NCI-H510A treated with DMSO at 0.1 percent for 48 hours (cell line): ENCODE measurements at places on chromosomes 4 and X.

- no peak for DNase-seq
These were observed 1310.3 kb downstream of the RPA4 start for GRCh38 chrX:98194036-98194435.

DNA sequence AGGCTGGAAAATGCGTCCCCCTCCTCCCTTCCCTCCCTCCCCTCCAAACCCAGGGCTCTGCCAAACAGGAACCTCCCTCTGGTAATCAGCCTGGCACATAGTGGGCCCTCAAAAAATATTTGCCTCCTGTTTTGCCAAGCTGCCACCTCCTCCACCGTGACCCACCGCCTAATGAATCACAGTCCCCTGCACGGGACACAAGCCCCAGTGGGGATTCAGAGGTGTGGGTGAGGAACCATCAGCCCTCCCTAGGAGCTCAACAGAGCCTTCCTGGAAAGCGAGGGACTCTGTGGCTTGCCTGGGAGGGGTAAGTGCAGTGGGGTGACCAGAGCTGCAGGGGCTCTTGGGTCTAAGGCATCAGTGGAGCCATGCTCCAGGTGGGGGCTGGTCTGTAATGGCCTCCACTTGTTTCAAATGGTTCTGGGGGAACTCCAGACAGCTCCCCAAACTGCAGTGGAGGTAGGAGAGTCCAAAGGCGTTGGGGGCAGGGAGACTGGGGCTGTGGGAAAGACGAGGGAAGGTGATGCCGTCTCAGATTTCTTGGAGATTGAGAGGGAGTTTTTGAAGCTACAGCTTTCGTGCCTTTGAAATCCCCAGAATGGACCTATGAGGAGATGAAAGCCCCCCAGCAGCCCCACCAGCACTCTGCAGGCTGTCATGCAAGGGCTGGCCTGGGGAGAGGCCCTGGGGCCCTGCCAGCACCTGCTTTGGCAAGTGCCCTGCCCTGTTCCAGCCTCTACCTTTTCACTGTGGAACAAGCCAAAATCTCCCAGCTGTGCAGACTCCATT, 1.0 kb upstream of the PPP2R2C start:
- DNase-seq = no peak

- no peak for DNase-seq
These were observed 16.9 kb upstream of the TMEM165 start for GRCh38 chr4:55378617-55379467.

DNA sequence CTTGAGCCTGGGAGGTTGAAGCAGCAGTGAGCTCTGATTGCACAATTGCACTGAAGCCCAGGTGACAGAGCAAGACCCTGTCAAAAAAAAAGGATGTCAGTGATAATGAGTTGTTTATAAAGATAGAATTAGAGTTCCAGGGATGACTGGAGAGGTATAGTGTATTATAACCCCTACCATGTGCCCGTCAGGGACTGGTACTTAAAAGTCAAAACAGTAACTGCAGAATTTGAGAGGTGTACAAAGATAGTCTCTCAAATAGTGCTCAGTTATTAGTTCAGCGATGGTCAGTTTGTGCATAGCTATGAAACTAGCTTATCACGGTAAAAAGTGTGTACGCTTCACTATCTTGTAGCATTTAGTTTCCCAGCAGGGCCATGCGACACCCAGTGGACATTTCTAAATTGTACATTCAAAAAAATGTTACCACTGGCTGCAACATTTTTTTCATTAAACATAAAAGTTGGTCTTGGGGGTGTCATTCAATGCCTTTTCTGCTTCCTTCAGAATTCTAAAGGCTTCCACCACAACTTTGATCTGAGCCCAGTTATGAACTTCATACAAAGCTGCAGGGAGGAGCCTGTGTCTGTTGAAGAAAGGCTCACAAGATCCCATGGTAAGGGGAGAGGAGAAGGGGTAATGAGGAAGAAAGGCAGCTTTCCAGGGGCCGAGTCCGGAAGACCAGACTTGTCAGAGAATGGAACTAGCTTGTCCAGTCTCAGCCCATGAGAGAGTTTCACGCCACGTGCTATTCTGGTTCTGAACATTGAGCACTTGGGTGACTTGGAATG, 9.2 kb upstream of the GYG2 start:
- DNase-seq = no peak

DNA sequence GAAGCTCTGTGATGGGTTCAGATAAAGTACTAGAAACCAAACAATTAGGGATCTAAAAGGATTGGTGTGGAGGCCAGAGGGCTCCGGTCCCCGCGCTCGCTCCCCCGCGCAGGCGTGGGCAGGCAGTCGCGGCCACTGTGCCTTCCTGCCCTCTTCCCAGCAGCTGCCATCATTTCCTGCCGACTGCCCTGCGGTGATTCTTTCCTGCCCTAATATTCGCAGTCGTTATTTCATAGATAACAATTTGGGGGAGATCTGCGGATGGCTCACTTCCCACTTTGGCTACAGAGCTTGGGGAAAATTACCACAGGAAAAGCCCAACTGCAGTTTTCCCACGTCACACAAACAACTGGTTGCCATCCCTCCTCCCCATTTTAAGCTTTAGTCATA, 2.2 kb downstream of the GRIA2 start:
- no peak for DNase-seq

DNA sequence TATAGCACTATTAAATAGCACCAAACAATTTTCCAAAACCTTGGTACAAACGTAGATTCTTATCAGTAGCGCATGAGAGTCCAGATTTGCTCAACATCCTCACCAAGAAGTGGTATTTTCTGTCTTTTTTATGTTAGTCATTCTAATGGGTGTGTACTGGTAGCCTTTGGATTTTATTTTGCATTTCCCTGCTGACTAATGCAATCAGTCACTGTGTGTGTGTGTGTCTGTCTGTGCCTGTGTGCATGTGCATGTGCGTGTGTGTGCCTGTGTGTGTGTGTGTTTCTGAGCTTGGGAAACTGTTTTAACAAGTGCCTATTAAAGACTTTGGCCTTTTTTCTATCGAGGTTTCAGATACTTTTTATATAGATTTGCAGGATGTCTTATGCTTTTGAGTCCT, 82.2 kb upstream of the MAGEA10 start:
- no peak for DNase-seq

DNA sequence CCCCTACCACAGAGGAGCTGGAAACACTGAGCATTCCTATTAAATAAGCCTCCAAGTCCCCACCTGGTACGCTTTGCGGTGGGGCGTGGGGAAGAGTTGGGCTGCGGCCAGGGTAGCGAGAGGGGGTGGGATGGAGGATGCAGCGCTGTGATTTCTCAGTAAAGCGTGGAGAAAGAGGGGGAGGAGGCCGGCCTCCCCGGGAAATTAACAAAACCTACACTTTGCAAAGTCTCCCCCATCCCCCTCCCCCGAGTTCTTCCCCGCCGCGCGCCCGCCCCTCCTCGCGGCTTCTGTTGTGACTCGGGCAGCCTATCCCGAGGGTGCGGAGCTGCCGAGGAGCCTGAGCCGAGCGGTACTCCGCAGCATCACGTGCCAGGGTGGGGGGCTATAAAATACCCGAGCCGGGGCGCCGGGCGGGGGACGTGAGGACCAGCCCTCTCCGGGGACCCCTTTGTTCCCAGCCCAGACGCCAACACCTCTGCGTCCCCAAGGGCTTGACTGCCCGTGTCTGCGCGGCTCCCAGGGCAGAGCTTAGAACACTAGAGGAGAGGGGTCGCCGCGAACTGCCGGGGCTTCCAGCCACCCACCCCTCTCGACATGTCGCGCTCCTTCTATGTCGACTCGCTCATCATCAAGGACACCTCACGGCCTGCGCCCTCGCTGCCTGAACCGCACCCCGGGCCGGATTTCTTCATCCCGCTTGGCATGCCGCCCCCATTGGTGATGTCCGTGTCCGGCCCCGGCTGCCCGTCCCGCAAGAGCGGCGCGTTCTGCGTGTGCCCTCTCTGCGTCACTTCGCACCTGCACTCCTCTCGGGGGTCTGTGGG, at the start of gene GSX2:
TSS of gene GSX2 (plus strand) at position 416 of the 827 bp plus-strand sequence. CDS start at position 598, 182 bp downstream.
- peak; percentile 8 for DNase-seq

DNA sequence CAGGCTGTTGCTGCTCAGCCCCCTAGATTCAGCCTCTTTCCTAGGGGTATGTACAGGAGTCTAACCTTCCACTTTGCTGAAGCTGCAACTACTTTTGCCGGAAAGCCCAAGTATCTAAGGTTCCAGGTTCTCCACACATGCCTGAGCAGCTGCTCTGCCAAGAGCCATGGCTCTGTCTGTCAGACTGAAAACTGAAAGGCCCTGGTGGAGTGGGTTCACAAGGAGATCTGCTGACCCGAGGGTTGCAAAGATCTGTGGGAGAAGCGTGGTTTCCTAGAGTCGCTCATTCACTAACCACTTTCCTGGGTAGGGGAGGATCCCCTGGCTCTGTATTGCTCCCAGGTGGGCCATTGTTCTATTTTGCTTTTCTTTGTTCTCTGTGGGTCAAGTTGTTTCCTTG, 6.0 kb upstream of the PNMA6F start:
- DNase-seq = no peak

DNA sequence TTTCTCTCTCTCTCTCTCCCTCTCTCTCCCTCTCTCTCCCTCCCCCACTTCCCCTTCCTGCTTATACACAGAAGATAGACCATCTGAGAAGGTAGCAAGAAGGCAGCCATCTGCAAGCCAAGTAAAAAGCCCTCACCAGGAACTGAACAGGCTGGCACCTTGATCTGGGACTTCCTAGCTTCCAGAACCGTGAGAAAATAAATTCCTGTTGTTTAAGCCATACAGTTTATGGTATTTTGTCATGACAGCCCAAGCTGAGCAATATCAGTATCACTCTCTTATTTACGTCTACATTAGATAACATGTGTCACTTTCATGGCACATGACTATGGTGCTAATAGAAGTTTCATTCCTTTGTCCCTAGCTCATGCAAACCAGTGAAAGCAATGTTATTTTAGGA, 581.1 kb downstream of the INPP4B start:
- no peak for DNase-seq

GRCh38 chrX:153299855-153300254, 21.7 kb downstream of the PNMA6F start:
- no peak for DNase-seq

DNA sequence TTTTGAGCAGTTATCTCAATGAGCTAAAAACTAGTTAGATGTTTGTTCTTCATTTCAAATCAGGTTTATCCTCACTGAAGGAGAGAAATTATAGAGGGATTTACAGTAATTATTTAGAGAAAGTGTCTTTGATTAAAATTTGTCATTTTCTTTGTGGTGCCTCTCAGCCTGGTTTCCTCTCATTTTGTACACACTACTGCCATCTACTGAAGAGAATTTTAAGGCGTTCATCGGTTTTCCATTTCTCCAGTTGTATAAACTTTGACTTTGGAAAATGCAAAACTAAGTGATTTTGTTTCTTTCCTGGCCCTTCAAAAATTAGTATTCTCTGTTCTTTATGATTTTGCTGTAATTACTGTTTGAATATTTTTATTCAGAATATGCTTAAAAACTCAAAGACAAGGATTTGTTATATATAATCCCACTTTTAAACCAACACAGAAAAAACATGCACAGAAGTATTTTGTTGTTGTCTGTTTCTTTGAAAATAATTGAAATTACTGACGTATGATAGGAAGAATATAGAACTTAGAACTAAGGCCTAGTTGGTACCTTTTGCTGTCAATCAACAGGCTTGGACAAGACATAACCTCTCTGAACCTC, 34.4 kb upstream of the ANXA3 start:
- DNase-seq = peak; percentile 5

GRCh38 chr4:78627046-78627965, 75.7 kb downstream of the ANXA3 start:
- DNase-seq = no peak

- no peak for DNase-seq
These were observed 77.8 kb downstream of the SORBS2 start for GRCh38 chr4:185734214-185734613.

- DNase-seq = peak; percentile 48
These were observed 263.8 kb upstream of the RPS6KA3 start for GRCh38 chrX:20530406-20530921.

DNA sequence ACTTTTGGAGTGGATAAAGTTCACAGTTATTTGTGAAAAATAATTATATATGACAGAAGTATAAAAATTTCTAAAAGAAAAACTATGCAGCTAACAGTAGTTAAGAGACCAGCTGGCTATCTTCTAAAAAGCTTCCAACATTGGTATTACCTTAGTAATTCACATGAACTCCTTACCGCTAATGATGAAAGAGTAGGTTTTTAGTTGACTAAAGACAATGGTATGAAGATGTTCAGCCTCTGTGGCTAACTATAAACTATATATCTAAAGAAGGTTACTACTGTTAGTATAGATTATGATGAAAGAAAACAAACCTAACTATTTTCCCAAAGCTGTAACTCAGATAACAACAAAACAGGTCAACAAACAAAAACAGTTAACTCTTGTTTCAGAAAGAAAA, 10.4 kb downstream of the CCNI start:
- DNase-seq = no peak

GRCh38 chr4:142440093-142440492, 406.0 kb downstream of the INPP4B start:
- DNase-seq = no peak

DNA sequence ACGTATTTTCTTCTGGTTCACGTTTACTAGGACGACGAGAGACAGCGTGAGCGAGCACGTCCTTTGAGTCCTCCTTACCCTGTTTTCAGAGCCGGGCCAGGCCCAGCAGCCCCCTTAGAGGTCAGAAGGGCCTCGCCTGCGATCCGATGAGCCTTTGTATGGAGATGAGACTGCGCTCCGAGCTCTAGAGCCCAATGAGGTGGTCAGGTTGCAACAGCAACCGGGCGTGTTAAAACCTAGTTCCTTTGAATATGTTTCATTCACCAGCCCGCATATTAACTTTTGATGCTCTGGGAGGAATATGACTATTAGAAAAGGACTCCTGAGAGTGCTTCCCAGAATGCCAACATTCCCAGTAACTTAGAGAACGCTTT, 55.6 kb upstream of the TADA2B start:
- DNase-seq = no peak

- no peak for DNase-seq
These were observed 232.3 kb upstream of the RPS6KA3 start for GRCh38 chrX:20498851-20499635.

DNA sequence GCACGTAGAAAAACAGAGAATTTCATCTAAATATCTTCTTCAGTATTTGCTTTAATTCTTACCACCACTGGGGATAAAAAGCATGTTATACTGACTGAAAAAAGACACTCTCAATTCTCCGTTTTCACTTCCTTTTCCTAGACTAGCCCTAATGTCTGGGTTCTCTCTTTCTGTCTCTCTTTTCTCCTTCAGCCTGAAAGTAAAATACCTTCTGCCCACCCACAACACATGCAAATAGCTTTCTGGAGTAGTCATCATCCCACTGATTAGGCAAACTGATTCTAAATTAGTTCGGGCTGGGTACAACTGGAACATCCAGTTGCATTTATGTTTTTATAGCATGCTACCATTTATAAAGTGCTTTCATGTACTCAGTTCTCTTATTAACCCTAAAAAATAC, 142.4 kb upstream of the ANKRD50 start:
- DNase-seq = no peak

GRCh38 chr4:2858451-2859217, 15.0 kb downstream of the ADD1 start:
- no peak for DNase-seq

- peak; percentile 33 for DNase-seq
These were observed 600.6 kb downstream of the ANKRD50 start for GRCh38 chr4:124111922-124112321.

- DNase-seq = no peak
These were observed 6.9 kb upstream of the FGF16 start for GRCh38 chrX:77440330-77440729.
